Activated CD4-positive, alpha-beta memory T cell treated with anti-CD3 and anti-CD28 coated beads, Interleukin-2, amount 10 ng/mL, durations not matched to agents 7 days and 5 days (primary cell): ENCODE measurements at places on chromosomes 1 and 21.
A peak's percentile ranks its signal among the peaks of the same experiment; 100 is the strongest.

DNA sequence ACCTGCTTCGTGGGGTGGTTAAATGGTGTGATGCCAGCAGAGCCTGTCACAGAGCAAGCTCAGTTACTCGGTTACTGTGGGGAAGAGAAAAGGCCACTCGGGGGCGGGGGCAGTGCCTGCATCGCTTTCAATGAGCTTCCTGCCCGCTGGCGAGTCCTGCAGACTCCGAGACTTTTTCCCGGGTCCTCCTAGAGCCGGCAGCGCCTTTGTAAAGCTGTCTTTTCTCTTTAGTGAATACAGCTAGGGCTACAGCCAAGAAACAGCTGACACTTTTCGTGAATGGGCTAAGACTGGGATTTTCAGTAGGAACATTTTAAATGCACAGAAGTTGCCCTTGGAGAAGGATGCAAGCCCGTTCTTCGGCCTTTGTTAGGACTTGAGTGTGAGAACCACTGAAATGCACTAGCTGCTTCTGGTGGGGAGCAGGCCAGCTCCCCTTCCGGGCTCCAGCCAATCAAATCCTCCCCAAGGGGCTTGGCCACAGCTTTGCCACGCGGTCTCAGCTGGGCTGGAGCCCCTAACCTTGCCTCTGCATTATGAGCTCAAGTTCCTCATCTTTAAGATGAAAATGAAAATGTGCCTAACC lies 23.4 kb upstream of the EFHD2 start:
- no peak for DNase-seq

DNA sequence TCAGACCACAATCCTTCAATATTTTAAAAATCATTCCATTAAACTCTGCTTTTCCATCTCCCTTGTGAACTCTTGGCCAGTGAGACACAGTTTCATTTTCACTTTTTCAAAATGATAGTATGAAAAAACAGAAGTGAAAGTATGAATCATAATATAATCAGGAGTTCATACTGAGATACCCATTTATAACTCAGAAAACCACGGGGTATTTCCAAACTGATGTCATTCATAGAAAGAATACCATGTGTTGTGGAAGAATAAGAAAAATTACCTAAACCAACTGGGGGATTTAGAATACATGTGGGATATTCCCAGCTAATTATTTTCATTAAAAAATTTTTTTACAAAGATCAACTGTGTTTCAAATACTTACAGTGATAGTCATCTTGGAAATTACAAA lies 149.9 kb downstream of the MRPL39 start:
- no peak for DNase-seq

DNA sequence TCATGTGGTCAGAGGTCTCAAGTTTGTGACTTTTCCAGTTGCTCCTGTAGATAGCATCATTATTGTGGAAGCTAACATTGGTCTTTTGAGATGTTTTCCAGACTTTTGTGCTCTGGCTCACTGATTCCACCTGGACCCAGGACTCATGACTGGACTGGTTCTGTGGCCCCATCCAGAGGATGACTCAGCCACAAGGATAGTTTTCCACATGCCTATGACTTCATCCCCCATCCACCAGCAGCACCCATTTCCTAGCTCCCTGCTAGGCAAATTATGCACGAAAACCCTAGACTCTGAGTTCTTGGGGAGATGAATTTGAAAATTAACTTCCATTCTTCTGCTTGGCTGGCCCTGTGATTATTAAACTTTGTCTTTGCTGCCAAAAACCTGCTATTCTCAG lies 949.3 kb downstream of the MRPL39 start:
- DNase-seq = no peak

- DNase-seq = no peak
Measured at GRCh38 chr1:7373876-7374562, 397.1 kb upstream of the VAMP3 start.

DNA sequence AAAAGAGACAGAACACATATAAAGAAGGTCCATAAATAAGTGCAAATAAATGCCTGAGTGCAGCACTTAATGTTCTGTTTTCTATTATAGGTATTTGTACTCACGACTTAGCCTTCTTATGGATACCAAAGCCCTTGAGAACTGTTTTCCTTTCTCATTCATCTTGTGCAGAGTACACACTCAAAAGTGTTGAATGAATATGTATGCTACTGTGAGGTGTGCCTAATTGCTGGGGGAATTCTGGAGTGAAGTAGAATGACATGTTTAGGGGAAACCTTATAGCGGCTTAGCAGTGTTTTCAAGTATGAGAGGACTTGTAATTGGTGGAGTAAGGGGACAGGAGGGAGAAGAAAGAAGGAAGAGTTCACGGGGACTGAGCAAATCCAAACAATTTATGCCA lies 157.6 kb downstream of the CACNA1E start:
- DNase-seq = no peak

GRCh38 chr1:179016706-179017382 lies 8.8 kb upstream of the FAM20B start:
- no peak for DNase-seq

- DNase-seq = no peak
Measured at GRCh38 chr1:113545210-113545609, 154.9 kb downstream of the MAGI3 start.

GRCh38 chr1:84073266-84073665 lies 70.8 kb upstream of the PRKACB start:
- no peak for DNase-seq

- no peak for DNase-seq
Measured at GRCh38 chr1:110726755-110727154, 52.0 kb upstream of the KCNA3 start.

GRCh38 chr1:47761974-47762373 lies 235.2 kb downstream of the TRABD2B start:
- DNase-seq = no peak

GRCh38 chr1:44777969-44778635 lies 2.8 kb downstream of the RPS8 start:
- no peak for DNase-seq

DNA sequence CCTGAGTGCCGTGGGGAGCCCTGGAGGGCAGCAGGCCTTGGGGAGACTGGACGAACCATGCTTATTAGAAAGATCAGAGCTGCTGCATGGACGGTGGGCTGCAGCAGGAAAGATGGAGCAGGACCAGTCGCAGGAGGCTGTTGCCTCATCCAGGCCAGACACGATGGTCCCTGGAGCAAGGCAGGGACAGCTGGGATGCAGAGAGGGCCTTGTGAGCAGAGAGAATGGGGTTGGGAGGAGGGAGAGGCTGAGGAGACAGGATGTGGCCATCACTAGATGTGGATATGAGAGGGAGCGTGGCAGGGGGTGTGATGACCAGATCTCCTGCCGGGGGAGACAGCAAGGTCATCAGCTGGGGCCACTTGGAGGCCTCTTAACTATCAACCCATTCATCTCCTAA lies 727.6 kb downstream of the PTPRU start:
- DNase-seq = no peak

- DNase-seq = no peak
Measured at GRCh38 chr1:69175053-69175452, 392.7 kb upstream of the LRRC7 start.

DNA sequence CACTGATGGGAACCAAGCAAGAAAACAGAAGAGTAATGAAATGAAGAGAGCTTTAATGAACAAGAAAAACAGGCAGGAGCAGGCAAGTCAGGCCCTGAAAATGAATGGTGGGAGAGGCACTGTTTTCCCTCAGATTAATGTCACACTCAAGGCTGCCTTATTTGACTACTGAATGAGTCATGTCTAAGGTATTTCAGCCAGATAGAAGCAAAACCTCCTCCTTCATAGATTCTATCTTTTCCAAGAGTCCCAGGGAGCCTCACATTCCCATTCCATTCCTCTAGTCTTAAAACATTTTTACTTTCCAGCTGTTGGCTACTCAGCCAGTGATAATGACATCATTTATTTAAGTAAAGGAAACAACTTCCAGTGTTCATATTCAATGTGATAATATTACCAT lies 228.4 kb upstream of the NRIP1 start:
- no peak for DNase-seq

DNA sequence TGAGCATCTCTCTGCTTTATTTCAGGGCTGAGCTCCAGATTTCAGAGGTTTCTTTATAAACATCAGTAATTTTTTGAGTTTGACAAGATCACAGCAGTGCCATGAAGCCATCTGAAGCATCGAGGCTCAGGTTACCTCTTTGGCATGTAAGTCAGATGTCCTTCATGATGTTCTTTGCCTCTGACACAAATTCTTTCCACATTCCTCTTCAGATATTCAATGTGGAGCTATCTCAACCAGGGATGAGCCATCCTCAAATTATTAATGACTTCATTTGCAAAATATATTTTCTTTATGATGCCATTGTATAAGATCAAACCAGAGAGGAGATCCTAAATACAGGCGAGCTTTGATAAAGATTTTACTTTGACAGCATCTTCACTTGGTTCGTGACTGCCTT lies 256.7 kb downstream of the COL11A1 start:
- no peak for DNase-seq

GRCh38 chr1:41627491-41628280 lies 143.2 kb upstream of the EDN2 start:
- DNase-seq = no peak

DNA sequence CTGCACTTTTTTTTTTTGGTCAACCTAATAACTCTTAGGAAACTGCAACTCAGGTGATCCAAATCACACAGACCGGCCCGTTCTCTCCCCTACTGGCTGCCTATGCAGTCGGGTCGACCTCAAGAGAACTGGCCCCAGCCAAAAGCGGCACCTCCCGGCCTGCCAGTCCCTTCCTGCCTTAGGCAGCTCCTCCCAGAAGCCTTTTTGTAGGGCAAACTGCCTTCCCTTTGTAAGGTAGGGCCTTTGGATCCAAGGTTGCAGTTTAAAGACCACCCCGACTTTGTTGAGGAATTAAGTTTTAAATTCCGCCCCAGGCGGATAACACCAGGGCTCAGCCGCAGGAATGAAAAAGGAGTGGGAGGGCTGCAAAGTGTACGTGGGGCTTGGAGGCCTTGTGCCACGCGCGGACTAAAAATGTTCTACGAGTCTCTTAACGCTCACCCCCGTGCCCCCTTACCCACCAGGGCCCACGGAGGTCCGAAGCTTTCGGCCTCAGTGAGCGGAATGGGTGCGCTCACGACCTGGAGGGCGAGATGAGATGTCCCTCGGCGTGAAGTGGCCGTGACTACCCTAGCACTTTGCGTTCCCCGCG lies 642 bp upstream of the ST3GAL3 start:
- DNase-seq = peak; percentile 26

- no peak for DNase-seq
Measured at GRCh38 chr1:116502671-116503314, 68.0 kb downstream of the CD58 start.

DNA sequence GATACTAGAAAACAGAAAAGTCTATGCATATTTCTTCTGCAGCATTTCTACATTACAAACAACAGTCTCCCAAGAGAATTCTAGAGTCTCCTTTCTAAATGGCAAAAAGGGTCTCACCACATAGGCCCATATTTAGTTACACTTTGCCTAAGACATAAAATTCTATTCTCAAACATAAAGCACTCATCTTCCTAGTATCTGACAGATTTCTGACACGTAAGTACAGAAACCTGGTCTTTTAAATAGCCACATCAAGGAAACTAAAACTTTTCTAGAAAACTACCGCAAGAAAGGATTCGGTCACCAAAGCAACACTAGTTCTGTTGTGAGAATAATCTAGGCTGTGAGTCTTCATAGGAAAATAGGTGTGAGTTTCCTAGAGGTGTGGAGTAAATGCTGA lies 33.6 kb upstream of the CTSK start:
- no peak for DNase-seq

GRCh38 chr1:35287807-35288640 lies 19.5 kb downstream of the ZMYM4 start:
- DNase-seq = no peak

- peak; percentile 42 for DNase-seq
Measured at GRCh38 chr1:24641646-24642151, 1.4 kb upstream of the SRRM1 start.

- DNase-seq = no peak
Measured at GRCh38 chr21:41958886-41959563, 5.2 kb upstream of the C2CD2 start.

GRCh38 chr1:235971020-235971419 lies 93.9 kb downstream of the NID1 start:
- DNase-seq = no peak

- DNase-seq = peak; percentile 32
Measured at GRCh38 chr1:12480748-12481362, 137.2 kb downstream of the DHRS3 start.

- no peak for DNase-seq
Measured at GRCh38 chr1:53652441-53653199, 86.3 kb downstream of the GLIS1 start.

GRCh38 chr1:220149742-220150141 lies 55.8 kb downstream of the IARS2 start:
- DNase-seq = no peak

GRCh38 chr1:11505591-11506538 lies 26.9 kb downstream of the DISP3 start:
- DNase-seq = no peak
